ENCODE measurements at places on chromosomes 6 and 20.

- peak; percentile 40 for DNase-seq
Observed at GRCh38 chr20:22339091-22339881, 245.1 kb downstream of the FOXA2 start.

GRCh38 chr6:164378330-164378729, 931.1 kb downstream of the C6orf118 start:
- DNase-seq, result no peak

- DNase-seq, result peak; percentile 18
Observed at GRCh38 chr20:35523298-35523888, 6.1 kb downstream of the C20orf173 start.

DNA sequence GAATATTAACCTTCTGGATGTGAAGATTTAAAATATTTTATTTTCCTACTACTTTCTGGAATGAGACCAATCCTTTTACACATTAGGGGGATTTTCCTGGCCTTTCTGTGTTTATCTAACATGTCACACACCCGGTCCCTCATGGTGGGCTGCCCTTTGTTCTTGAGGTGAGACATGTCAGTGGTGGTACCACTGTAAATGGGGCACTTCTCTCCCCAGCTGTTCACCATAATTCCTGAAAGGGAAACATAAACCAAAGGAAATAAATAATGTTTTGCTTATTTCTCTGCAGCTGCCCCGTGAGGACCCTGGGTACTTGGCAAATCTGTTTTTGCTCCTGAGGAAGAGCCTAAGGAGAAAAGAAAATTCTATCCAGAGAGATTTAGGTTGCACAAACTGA, 41.1 kb downstream of the GRIK2 start:
- no peak for DNase-seq

- DNase-seq, result no peak
Observed at GRCh38 chr6:137848672-137849071, 18.4 kb upstream of the TNFAIP3 start.

Data from AML-193 (cell line).